ENCODE measurements at places on chromosomes 6 and 20.

DNA sequence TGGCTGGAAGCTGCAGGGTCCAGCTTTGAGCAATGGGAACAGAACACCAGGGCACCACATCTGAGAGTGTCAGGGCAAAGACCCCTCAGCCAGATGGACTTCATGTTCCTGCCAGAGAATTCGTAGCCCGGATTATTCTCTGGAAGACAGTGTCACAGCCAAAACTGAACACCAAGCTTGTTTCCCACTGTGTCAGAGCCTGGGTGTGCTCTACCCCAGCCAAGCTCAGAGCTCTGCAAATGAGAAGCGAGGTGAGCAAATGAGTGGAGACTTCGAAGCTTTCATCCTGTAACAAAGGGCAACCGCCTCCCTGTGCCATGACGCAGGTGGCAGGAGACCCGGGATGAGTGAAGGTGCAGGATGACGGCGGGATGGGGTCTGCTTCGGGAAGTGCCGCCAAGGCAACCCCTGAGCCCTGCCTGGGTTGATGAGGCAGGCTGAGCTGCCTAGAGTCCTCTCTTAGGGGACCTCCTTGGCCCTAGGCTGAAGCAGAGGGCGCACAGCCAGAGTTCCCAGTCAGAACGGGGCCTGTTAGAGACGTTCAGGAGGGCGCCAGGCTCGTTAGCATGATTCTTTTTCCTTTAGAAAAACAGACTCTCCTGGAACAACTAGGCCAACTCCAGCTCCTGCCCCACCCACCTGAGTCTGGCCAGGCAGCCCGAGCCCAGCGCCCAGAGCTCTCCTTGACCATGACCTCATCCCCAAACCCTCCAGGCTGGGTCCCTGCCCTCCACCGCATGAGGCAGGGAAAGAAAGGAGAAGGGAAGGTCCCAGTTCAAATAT lies 187.7 kb downstream of the SOD2 start:
- no peak for DNase-seq

- no peak for DNase-seq
Measured at GRCh38 chr20:41734506-41734945, 116.3 kb upstream of the CHD6 start.

DNA sequence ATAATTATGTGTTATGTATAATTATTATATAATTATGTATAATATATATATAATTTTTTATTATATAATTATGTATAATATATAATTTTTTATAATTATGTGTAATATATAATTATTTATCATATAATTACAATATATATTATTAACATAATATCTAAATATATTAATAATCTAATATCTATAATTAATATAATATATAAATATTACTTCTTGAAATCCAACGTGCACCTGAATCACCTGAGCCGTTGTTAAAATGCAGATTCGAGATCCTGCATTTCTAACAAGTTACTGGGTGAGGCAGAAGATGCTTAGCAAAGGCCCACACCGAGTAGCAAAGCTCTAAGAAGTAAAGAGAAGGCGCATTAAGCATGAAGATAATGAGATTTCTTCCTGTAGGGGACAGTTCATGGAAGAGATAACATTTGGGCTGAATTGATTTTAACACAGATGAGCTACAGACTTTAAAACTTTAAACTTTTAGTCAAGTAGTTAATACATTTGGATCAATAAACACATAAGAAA lies 406.4 kb upstream of the PLCB4 start:
- DNase-seq = no peak

DNA sequence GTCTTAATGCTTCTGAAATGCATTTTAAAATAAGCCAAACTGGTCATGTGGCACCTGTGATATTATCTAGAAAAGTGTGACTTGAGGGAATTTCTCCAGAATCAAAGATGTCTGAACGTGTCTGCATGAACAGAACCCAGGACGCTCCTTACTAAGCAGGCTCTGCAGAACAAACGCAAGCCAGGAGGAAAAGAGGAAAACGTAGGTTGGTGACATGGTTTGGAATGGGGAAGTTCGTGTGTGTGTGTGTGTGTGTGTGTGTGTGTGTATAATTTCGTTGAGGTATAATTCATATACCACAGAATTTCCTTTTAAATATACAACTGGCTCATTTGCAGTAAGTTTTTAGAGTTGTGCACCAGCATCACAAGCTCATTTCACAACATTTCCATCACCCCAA lies 200.5 kb upstream of the FOXQ1 start:
- no peak for DNase-seq

GRCh38 chr20:31706607-31707257 lies 15.9 kb downstream of the BCL2L1 start:
- no peak for DNase-seq

GRCh38 chr20:64027981-64028685 lies 7.8 kb upstream of the C20orf204 start:
- DNase-seq = no peak

DNA sequence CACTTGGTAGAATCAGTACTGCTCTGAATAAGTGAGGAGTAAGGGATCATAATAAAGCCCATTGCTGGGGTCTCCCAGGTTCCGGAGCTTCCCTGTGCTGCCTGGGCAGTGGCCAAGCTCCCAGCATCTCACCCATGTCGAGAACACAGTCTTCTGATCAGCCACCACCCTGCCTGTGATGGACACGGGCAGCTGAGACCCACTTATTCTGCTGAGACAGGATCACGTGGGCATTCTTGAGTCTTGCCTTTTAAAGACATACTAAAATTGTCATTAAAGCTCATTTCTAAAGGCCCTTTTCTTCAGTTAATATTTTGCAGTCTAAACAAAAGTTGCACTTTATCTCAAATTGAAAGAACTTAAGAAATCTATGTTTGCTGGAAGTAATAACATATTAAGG lies 42.7 kb upstream of the SLC22A2 start:
- DNase-seq = no peak

DNA sequence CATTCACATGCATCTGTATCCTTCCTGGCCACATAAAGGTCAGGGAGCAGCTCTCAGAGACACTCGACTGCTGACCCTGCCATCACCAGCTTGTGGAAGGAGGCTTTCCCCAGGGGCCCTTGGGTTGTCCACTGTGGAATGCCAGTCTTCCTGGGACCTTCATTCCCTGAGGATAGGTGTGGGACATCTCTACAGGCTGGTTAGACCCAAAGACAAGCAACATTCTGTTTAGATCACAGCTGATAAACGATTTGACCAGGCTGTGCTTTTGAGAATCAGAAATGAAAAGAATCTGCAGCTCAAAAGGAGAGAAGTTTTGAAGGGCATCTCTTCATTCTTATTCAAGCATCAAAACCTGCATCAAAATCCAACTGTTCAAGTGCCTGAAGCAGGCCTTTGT lies 18.2 kb upstream of the SH3BGRL2 start:
- no peak for DNase-seq

- no peak for DNase-seq
Measured at GRCh38 chr20:57756213-57756612, 46.4 kb upstream of the PMEPA1 start.

- DNase-seq = no peak
Measured at GRCh38 chr6:158848490-158848895, 29.3 kb upstream of the EZR start.

GRCh38 chr6:125922322-125922860 lies 34.2 kb upstream of the HINT3 start:
- DNase-seq = no peak

- no peak for DNase-seq
Measured at GRCh38 chr6:106160189-106160588, 74.1 kb downstream of the PRDM1 start.

- DNase-seq = no peak
Measured at GRCh38 chr20:10855778-10856177, 182.0 kb upstream of the JAG1 start.

GRCh38 chr6:39493174-39493573 lies 170.7 kb upstream of the KCNK16 start:
- DNase-seq = no peak

GRCh38 chr6:129110690-129111343 lies 227.9 kb downstream of the LAMA2 start:
- no peak for DNase-seq

DNA sequence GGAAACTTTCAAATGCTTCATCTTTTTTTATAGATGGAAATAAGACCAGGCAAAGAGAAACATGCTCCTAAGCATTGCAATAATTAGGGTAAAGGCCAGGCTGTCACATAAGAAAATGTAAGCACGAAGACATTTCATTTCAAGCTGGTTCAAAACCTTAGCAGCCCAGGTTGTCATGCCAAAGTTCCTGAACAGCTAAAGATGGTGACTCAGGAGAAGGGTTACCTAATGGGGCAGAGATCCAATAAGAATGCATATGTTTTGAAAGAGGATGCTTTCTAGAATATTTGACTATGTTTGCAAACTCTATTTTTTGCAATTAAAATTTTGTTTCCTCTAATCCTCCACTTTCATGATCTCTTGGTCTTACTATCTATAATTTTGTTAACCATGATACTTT lies 65.6 kb upstream of the PHACTR2 start:
- DNase-seq = no peak

GRCh38 chr20:7748624-7749023 lies 191.6 kb downstream of the HAO1 start:
- DNase-seq = no peak

DNA sequence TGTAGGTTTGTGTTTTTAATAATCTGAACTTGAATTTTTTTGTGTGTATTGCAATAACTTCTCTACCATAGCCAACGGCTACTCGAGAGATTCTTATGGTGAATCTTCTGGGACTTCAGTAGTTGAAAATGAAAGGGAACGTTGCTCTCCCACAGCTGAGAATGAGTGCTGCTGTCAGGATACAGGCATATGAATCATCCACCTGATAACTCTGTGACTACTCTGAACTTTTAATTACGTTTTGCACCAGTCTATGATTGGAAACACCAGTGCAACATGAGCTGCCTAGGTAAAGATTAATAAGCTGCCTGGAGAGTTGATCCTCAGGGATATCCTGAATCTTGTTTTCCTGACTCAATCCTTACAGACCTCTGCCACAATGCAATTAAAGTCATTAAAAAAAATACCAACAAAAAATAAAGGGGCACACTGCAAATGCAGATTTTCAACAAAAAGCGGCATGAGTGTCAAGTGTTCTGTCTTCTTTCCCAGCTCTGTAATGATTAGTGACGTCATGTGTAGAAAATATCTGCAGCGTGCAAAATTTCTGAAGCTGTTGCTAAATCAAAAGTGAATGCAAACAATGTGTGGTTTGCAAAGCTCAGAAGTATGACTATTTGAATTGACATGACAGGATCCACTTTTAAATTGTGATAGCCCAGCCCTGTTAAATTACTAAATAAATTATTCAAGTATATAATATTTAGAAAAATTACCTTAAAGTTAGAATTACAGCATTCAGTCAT lies 432.2 kb downstream of the HTR1B start:
- no peak for DNase-seq

GRCh38 chr20:54389596-54390280 lies 85.7 kb upstream of the DOK5 start:
- no peak for DNase-seq

DNA sequence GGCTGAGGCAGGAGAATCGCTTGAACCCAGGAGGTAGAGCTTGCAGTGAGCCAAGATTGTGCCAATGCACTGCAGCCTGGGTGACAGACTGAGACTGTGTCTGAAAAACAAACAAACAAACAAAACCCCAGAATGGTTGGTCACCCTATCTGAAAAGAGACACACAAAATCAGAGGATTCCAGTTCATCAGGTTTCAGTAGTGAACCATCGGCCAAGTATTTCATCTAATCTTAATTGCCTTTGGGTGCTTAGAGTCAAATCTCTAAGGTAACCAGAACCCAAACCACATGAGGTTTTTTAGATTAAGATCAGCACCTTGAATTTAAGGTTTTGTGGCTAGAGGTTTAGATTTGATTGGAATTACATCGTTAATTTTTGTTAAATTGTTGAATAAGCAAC lies 8.3 kb upstream of the ZBTB2 start:
- no peak for DNase-seq

GRCh38 chr6:157198425-157199279 lies 124.7 kb downstream of the TMEM242 start:
- no peak for DNase-seq

- DNase-seq = no peak
Measured at GRCh38 chr6:5905431-5906339, 101.0 kb downstream of the NRN1 start.

GRCh38 chr6:78347191-78347916 lies 520.0 kb upstream of the IRAK1BP1 start:
- DNase-seq = no peak

DNA sequence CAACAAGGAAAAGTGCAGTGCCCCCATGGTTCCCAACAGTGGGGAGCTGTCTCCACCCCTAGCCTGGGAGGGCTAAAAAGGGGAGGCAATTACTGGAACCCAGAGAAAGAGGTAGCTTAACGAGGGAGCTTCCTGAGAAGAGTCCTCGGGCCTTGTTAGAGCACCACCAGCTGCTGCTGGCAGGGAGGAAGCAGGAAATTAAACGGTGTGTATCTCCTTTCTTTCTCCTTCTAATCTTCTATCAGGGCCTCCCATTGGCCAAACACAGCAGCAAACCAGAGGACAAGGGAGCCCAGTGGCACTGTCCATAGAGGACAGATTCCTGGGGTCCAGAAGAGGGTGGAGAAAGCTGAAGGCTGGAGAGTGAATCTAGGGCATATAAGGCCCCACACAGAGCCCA lies 7.6 kb upstream of the BTN2A2 start:
- no peak for DNase-seq

- no peak for DNase-seq
Measured at GRCh38 chr6:44292661-44293365, 20.3 kb downstream of the AARS2 start.

- DNase-seq = no peak
Measured at GRCh38 chr6:12962987-12963386, 246.4 kb downstream of the PHACTR1 start.

GRCh38 chr20:62575976-62576722 lies 66.2 kb upstream of the SLCO4A1 start:
- DNase-seq = no peak

DNA sequence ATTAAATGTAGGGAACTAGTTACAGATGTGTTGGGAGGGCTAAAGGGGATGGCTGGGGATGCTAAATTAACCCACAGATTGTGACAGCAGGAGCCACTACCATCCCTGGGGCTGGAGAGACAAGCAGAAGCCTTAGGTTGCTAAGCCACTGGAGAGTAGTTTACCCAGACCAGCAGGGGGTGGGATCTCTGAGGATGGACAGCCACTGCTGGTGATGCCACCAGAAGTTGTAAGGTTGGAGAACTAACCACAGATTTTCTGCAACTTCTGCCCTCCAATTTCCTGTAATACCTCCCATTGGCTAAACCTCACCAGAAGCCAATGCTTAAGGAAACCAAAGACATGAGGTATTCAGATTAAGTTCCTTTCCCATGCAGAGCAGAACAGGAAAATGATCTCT lies 139.6 kb upstream of the NOX3 start:
- no peak for DNase-seq

DNA sequence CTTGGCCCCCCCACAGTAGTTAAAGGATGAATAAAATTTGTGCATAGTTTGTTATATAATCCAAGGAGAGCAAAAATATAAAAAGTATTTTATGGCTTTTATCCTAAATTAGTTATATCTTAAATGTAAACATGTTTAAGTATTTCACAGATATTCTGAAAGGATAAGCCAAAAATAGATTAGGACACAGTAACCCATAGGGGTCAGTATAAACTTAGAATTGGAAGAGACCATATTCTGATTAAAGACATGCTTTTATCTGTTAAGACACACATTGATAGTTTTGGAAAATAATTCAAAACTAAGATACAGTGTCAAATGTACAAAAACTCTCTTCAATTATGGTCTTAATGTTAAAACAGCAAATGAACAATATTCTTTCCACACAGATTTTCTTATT lies 4.5 kb upstream of the SERINC1 start:
- no peak for DNase-seq
